Stimulated activated CD8-positive, alpha-beta memory T cell treated with anti-CD3 and anti-CD28 coated beads, Interleukin-7, amount 100 ng/mL, for 24 hours (primary cell): ENCODE measurements at places on chromosomes 4 and X.

DNA sequence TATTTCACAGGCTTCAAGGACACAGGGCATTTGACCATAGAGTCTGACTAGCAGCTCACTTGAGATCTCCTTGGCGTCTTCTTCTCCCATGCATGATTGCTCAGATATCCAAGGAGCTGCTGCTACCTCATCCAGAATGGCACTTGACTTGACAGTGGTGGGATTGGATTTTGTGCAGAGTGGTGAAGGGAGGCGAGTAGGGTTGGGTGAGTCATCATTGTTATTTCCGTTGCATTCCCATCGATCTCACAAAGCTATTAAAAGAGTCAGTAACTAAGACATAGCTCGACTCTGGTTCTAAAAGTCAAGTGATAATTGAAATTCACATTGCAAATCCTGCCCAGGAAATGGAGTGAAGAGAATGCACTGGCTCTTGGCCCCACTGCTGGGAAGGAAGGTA, 27.7 kb downstream of the NHSL2 start:
- DNase-seq: no peak

DNA sequence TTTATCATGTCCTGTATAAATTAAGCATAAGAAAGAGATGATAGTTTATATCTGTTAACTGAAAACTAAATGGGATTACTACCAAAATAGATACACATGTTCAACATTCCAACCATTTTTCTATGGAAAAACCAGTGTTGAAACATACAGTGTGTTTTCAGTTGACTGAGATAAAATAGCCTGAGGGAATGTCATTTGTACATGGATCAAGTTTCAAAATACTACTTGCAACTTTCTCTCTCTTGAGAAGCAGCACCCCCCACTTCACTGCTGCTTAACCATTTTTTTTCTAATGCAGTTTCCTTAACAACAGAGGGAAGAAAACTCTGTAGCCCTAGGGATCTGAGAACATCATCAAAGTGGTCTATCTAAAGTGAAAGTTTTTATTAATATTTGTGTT, 70.8 kb downstream of the NPNT start:
- DNase-seq: no peak

DNA sequence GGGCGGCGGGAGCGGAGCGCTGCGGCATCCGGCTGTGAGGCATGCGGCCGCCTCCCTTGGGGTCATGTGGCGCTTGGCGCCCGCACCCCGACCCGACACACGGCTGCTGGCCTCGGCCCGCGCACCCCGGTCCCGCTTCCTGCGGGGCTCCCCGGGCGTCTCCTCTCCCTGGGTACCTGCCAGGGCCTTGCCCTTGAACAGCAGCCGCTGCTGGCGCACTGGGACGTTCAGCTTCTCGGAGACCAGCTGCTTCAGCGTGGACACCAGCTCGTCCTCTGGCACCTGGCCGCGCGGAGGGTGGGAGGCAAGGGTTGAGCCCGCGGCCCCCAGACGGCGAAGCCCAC, 391 bp downstream of the UBL4A start:
- no peak for DNase-seq

DNA sequence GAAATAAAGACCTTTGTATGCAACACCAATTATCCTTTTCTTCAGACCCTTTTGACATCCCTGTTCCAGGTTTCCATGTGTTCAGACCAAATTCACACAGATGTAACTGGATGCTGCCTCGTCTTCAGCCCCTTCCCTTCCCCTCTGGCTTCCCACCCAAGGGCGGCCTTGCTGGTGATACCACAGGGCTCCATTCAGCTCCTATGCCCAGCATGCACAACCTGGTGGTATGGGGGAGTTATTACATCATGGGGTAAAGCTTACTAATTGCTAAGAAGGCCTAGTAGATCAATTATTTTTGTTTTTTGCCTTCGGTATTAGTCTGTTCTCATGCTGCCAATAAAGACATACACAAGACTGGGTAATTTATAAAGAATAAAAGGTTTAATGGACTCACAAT, 317.0 kb upstream of the CXXC4 start:
- DNase-seq: no peak

GRCh38 chr4:109810552-109811387, 4.8 kb upstream of the GAR1 start:
- DNase-seq: no peak

DNA sequence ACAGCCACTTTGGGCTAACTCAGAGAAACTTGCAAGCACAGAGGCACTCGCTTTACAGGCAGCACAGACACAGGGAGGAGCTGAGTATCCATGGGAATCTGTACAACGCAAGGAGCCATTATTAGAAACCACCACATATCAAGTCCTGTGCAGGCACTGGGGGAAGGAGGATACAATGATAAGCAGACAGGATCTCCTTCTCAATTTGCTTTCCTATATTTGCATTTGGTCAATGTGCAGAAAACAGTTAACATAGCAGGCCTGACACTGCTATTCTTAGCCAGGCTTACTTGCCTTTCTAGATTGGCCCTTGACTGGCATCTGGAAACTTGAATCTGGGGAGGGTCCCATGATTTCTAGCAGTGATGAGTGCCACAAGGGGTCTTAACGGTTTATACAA, 65.8 kb downstream of the TEC start:
- DNase-seq: no peak

DNA sequence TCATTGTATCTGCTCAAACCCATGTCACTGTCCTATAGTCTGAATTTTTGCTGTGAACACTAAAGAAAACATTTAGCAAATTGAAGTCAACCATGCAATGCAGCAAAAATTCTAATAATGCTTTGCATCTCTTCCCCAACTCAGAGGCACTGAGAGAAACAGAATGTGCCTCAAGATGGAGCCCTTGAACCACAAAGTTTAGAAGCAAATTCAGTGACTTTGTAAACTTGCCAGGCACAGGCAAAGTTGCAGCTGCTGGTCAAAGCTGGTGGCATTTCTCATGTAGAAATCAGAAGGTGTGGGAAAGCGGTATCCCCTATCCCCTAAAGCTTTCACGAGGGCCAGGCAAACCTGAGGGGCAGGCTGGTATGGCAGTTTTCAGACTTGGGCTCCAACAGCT, 121.7 kb upstream of the DIPK2B start:
- no peak for DNase-seq

DNA sequence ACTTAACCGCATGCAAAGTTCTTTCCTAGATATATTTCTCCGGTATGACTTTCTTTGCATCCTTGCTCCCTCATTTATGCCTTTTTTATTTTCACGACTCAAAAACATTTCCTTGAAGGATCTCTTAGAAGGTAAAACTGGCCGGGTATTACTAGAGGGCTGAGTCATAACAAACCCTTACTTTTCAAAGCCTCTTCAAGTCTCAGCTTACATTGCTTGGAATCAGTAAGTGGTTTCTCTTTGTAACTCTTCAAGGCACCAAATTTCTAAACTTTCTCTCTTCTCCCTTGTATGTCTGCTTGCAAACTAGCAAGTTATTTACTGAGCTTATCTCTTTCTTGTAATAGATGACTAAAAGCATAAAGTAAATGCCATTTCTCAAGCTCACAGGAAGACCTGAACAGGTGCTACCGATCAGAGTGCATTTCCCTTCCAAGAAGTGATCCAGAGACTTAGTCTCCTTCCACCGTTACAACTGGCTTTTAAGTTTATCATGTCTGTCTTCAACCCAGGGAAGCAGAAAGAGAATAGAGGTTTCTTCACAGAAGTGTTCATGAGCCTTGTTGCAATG, 75.5 kb downstream of the ANXA10 start:
- DNase-seq: no peak

GRCh38 chr4:94933799-94934198, 176.0 kb downstream of the BMPR1B start:
- no peak for DNase-seq

GRCh38 chrX:148161701-148162100, 180.6 kb downstream of the FMR1NB start:
- DNase-seq: no peak

GRCh38 chr4:6953751-6954380, 44.2 kb downstream of the TBC1D14 start:
- DNase-seq: no peak

DNA sequence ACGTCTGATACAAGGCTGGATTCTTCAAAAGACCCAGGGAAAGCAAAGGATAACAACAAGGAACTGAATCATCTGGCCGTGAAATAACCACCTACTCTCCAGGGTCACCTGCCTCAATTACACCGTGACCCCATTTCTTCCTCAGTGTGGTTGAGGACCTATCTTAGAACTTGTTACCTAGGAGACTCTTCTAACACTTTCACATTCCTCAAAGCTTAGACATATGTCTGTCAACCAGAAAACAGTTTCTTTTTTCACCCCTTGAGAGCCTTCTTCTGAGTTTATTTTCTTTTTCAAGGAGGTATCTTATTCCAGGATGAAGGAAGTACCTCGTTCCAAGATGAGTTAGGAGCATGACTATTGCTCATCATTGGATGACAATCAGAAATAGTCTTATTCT, 337.8 kb downstream of the ARHGAP24 start:
- no peak for DNase-seq

- no peak for DNase-seq
Observed at GRCh38 chrX:12814420-12814819, 23.2 kb downstream of the PRPS2 start.

GRCh38 chr4:87103691-87104187, 116.7 kb downstream of the KLHL8 start:
- DNase-seq: no peak

- DNase-seq: no peak
Observed at GRCh38 chr4:168475745-168476144, 4.5 kb downstream of the DDX60L start.

DNA sequence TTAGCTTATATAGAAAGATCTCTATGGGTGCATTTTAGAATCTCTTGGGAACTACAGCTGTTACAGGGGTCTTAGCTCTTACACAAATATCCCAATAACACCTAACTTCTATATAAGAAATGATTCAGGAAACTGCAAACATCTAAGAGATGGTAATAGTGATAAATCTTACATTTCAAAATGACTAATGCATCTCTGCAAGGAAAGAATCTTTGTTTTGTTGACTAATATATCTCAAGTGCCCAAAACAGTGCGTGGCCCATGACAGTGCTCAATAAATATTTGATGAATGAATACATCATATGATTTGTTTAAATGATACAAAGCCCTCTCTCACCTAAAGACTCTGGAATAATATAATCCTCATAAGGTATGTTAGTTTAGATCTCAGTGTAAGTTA, 47.5 kb downstream of the CENPE start:
- no peak for DNase-seq

- no peak for DNase-seq
Observed at GRCh38 chr4:89640620-89641366, 196.2 kb downstream of the SNCA start.

- DNase-seq: no peak
Observed at GRCh38 chr4:158299459-158300007, 89.2 kb downstream of the TMEM144 start.

- no peak for DNase-seq
Observed at GRCh38 chrX:17597836-17598439, 139.4 kb upstream of the SCML1 start.

GRCh38 chr4:168487282-168488035, 7.2 kb upstream of the DDX60L start:
- DNase-seq: no peak

DNA sequence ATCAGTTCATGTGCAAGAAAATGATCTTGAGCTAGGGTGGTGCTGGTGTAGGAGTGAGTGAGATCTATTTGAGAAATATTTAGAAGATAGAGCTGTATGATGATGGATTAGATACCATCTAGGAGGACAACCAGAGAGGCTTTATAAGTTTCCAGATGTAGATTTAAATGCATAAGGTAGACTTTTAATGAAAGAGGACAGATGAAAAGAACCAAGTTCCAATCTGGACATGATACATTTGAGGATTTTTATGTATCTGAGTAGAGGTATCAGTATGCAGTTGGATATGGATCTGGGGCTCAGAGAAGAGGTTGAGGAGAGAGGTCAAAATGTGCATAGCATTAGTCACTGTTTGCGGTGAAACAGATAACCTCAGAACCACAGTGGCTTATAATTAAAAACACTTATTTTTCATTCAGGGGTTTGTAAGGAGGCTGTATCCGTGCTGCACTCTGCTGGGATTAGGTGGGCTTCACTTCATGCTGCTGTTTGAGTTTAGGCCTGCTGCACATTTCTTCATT, 348.7 kb downstream of the BMPR1B start:
- DNase-seq: no peak

- no peak for DNase-seq
Observed at GRCh38 chr4:30380404-30380998, 339.7 kb upstream of the PCDH7 start.

DNA sequence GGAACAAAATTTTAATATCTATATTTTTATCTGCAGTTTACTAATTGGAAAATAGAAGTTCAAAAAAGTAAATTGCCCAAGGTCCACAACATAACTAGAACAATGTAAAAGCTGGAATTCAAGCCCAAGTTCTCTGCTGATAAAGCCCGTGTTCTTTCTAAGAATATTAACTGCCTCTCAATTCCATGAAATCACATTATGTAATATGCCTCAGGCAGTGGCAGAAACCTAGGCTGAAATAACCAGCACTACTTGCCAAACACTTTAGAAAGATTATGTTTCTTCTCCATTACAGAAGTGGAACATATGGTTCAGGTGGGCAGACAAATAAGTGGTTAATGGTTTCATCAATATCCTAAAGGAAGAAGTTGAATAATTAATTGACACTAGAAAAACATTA, 56.7 kb upstream of the ADGRL3 start:
- DNase-seq: no peak

DNA sequence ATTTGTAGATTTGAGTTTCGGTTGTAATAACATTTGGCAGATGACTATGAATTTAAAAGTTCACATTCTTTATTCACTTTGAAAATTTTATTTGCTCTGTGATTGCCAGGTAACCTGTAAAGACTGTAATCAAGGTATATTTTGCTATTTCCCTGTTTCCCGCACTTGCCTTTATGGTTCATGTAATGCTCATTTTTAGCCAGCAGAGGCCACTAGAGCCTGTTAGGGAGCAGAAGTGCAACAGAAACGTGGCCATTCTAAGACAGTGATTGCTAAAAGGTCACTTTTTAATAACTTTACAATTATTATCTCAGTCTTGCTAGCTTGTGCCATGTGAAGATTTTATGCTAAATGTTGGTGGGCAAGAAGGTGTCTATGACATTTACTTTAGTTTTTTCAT, 12.4 kb downstream of the YIPF6 start:
- DNase-seq: no peak

- no peak for DNase-seq
Observed at GRCh38 chr4:23654791-23655190, 235.1 kb downstream of the PPARGC1A start.

DNA sequence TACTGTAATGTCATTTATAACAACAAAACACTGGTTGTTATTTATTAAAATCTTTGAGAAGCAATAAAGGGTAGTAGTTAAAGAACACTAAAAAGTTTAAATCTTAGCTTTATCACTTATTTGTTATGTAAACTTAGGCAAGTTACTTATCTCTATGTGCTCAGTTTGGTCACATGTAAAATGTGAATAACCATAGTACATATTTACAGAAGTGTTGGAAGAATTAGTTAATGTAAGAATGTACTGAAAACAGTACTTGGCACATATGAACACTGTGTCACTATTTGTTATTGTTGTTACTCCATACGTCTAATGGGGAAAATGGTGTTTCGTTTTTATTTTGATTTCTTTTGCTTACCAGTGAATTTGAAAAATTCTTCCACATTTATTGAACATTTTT, 9.1 kb downstream of the NEK1 start:
- DNase-seq: no peak
